Hematopoietic multipotent progenitor cell (in vitro differentiated cells): ENCODE measurements at places on chromosomes 3 and 15.

DNA sequence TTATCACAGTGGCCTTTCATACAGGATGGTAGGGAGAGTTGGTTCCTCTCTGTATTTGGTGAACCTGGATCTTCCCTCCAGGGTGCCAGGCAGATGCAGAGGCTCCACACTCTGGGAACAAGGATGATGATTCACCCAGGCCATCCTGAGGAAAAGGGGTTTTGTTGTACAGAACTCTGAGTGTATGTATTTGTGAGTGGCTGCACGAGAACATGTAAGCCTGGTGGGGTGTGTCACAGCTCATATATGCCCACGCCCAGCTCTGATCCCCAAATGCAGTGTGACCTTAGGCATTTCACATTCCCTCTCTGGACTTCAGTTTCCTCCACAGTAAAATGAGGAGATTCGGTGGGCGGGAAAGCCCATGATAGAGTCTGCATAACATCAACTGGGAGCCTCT lies 11.6 kb upstream of the CILP start:
- no peak for DNase-seq

DNA sequence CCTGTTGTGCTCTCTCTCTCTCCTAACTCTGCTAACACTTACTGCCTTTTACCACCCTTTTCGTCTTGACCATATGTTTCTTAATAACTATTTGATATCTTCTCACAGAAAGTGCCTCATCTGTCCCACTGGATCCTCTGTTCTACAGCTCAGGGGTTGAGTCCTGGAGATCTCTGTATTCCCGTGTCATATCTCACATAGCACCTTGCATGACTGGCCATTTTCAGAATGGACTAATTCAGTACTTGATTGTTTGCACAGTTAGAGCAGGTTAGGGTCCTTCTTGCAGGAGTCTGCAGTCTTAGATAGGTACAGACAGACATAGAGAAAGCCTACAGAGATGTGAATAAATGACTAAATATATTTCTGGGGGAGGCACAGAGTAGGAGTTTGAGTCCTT lies 20.9 kb downstream of the HACD3 start:
- DNase-seq: no peak

DNA sequence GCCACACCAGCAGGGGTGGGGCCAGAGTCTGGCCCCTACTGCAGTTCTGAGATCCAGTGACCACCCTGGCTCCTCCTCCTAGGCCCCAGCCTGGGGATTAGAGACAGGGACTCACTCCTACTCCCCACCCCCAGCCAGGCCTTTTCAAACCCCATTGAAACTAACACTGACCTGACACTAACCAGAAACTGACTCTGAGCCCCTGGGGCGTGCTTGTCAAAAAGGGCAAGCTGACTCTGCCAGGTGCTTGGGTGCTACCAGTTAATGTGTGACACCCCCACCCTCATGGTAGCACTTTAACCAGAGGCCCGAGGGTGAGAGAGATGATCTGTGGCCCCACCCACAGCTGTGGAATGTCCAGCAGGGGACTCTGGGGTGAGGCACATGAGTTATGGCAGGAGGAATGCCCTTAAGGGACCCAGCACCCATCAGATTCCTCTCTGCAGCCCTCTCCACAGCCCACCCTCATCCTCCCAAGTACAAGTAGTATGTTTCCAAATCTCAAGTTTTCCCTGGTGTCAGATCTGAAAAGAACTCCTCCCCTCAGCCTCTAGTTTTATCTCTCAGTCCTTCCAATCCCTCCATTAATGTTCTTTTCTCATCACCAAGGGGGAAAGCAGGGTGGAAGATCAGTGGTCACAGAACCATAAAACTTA lies 1.4 kb downstream of the PTH1R start:
- DNase-seq: no peak

DNA sequence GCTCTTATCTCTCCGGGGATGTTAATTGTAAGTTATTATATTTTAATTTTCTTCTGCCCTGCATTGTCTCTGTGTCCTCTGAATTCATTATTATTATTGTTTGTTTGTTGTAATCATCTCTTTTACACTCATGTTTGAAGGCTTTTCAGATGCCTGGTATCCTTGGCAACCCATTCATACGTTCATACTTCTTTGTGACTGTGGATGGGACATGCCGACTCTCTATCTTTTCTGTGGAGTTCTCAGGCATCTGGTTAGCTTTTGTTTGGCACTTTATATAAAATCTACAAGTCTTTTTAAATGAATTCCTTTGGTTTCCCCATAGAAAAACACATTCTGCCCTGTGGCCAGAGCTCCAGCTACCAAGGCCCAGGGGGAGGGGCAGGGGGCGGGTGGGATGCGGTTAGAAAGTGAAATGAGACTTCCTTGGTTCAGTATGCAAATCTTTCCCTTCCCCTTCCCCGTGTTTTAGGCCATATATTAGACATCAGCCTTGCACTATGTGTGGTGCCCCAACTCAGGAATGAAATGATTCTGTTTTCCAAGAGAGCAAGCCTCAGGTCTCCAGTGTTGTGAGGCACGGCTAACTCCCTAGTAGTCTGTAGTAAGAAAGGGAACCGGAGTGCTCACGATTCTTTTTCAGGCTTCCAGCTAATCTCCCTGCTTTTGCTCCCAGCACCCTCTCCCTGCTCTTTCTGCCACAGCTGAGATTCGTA lies 79.2 kb downstream of the SST start:
- DNase-seq: no peak

DNA sequence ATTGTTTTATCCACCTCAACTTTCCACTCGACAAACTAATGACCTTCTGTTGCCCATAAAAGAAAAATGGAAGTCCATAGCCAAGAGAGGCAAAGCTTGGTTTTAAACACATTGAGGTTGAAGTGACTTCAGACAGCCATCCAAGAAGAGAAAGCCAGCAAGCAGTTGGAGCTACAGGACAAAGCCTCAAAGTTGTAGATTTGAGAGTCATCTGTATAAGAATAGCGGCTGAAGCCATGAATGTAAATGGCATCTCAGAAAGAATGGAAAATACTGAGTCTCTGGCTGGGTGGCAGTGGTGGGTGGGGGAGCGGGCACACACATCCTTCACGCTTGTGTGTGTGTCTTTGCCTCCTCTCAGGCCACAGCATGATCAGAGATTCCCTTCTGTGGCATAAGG lies 124.1 kb upstream of the CHRM5 start:
- DNase-seq: no peak

DNA sequence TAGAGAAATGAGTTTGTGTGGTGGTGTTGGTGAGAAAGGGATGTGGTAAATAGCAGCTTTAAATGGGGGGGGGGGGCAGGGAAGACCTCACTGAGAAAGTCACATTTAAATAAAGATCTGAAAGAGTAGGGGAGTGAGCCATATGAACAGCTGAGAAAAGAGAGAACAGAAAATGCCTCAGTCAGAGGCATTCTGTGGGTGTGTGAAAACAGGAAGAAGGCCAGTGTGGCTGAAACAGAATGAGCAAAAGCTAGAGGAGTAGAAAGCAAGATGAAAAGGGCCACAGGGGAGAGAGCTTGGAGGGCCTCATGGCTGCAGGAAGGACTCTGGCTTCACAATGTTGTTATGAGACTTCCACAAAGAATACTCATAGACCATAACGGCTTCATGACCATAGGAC lies 783.3 kb downstream of the ZPLD1 start:
- DNase-seq: no peak

- DNase-seq: no peak
Measured at GRCh38 chr3:138063416-138063815, 52.0 kb downstream of the DZIP1L start.

DNA sequence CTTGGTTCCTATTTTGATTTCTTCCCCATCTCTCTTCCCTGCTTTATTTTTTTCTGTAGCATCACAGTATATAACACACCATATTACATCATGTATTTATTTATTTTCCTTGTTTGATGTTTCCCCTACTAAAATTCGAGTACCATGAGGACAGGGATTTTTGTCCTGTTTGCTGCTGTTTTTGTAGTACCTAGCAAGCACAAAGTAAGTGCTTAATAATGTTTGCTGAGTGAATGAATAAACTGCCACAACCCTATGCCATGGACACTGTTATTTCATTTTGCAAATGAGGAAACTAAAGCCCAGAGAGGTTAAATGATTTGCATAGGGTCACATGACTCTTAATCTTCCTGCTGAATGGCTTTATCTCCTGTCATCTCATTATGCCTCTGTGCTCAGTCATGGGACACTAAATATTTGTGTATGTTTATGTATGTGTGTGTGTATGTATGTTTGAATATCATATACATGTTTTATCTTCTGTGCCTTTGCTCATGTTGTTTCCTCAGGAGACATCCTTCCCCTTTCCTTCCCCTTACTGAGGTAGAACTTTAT lies 26.1 kb upstream of the MGA start:
- no peak for DNase-seq

DNA sequence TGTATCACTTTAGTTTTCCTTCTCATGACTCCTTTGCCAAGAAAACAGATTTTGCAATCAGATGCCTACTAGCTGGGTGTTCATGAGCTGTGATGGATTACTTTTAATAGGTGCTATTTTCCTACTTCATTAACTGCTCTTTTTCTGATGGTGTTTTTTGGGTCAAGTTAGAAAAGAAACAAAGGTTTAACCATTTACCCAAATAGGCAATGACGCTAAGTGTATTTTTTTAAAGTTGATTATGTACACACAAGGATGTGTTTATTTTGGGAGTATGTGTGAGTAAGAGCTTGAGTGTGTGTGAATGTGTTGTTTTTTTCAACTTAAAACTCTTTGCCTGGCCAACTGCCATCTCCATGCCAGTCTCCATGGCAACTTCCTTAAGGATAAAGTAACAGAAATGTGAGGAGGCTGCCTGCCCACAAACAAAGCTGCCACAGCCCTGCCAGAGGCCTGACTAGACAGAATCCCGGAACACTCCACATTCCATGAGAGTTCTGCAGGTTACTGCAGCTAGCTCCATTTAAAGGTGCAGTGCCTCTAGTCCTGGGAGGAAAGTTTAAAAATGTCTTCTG lies 215.6 kb upstream of the RBMS3 start:
- DNase-seq: no peak

DNA sequence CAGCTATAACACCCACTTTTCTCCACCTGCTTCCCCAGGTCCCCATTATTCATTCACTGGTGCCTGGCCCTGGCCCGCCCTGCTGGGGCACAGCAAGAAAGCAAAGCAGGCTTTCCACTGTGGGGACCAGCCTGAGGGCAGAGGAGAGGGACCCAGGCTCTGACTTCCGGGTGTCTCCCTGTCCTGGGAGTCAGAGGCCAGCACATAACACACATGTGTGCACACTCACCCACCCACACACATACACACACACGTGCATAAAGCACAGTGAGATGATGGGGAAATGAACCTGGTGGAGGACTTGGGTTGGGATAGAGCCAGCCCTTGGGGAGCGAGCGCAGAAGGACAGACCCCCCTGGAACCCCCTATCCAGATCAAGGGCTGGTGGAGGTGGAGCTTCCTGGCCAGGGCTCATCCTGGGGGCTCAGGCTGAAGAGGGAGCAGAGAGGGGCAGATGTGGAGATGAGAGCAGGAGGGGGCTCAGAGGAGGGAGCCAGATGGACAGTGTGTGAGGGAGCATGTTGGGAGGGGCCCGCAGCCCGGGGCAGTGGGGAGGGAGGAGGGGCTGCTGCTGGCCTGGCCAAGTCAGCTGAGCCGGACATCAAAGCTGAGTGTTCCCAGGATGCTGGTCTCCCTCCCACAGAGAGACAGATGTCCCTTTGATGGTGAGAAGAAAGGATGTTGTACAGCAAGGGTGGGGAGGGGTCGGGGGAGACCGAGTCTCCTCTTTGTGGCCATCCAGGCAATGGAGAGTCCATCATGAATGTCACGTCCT lies 78.2 kb downstream of the LINGO1 start:
- no peak for DNase-seq

GRCh38 chr3:195403244-195403643 lies 39.6 kb downstream of the ACAP2 start:
- DNase-seq: no peak

DNA sequence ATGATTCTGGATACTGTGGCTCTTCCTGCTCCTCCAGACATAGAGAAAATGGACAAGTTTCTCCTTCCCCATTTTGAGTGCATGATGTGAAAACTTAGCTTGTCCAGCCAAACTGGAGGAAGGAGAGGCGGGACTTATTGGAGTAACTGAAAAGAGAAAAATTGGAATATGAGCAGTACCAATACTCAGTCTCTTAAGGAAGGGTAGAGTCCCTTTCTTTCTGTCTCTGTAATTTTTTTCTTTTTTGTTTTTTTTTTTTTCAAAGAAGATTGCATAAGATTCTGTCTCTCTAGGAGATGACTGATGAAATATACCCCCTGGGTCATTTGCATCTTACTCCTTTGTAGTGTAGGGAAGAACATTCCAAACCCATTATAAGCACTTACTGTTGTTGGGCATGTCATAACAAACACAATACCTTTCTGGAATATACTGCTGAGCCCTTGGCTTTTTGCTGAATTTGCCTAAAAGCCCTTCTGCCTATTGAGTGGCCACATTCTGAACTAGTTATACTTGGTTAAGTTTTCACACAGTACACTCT lies 498.1 kb upstream of the TPRG1 start:
- no peak for DNase-seq

- DNase-seq: no peak
Measured at GRCh38 chr3:42235532-42235931, 30.5 kb downstream of the CCK start.

DNA sequence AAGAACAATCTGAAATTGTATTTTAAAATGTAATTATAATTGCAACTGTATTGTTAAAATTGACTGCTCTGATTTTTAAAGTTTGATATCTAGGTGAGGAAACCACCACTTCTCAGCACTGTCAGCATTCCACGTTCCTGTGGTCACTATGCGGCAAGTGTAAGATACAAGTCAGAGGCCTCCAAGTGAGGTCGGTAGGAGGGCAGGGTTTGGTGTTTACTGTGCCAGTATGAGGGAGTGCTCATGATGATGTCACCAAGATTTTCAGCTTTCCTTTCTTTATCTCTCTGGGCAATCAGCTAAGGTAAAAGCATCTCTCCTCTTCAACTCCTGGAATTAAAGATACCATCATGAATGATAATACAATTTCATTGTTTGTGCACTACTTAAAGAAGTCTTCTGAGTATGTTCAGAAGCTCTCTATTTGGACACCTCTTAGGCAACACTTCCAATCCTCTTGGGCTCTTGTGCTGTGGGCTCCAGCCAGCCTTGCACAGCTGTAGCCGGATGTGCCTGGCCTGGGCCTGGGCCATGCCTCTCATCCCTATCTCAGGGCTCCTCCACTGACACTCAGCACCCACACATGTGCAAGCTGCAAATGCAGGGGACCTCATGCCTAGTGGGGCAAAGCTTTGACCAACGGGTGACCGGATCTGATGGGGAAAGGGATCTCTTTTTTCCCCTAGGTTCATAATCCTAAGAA lies 42.9 kb downstream of the CCR3 start:
- no peak for DNase-seq
